ENCODE measurements at places on chromosomes 12 and 14. TPM values are rescaled to one million over a fixed set of nuclear protein-coding genes. Genes with fewer than 3 reads are reported as not detected.

The TAS2R50 gene
- total RNA-seq, result 5.8 TPM

The FOXN4 gene
- total RNA-seq, result not detected

The CYP27B1 gene
- 0.97 TPM for total RNA-seq

The TSPAN19 gene
- not detected for total RNA-seq

The DIABLO gene
- total RNA-seq, result 66.4 TPM

The UBC gene
- total RNA-seq, result 1,741 TPM

The AKAP5 gene
- total RNA-seq, result 3.0 TPM

The CACNB3 gene
- 29.8 TPM for total RNA-seq

The WSCD2 gene
- under 0.01 TPM for total RNA-seq

The LRRC43 gene
- 1.7 TPM for total RNA-seq

The PLXNC1 gene
- 0.97 TPM for total RNA-seq

The STYK1 gene
- total RNA-seq, result 0.86 TPM

The TMPRSS12 gene
- not detected for total RNA-seq

The TAS2R9 gene
- total RNA-seq, result not detected

The PLEKHG7 gene
- total RNA-seq, result not detected

The KLRG1 gene
- 0.43 TPM for total RNA-seq

Measured in fibroblast of villous mesenchyme (primary cell).